AG09309 (cell line): ENCODE measurements at places on chromosomes 4 and X.

DNA sequence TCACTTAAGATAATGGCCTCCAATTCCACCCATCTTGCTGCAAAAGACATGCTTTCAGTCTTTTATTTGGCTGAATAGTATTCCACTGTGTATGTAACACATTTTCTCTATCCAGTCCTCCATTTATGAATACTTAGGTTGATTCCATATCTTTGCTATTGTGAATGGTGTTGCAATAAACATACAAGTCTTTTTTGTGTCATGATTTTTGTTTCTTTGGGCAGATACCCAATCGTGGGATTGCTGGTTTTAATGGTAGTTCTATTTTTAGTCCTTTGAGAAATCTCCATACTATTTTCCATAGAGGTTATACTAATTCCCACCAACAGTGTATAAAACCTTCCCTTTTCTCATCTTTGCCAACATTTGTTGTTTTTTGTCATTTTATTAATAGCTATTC, 180.9 kb downstream of the SMIM20 start:
- no peak for DNase-seq

- DNase-seq = no peak
Measured at GRCh38 chrX:71396576-71396975, 30.4 kb downstream of the TAF1 start.

DNA sequence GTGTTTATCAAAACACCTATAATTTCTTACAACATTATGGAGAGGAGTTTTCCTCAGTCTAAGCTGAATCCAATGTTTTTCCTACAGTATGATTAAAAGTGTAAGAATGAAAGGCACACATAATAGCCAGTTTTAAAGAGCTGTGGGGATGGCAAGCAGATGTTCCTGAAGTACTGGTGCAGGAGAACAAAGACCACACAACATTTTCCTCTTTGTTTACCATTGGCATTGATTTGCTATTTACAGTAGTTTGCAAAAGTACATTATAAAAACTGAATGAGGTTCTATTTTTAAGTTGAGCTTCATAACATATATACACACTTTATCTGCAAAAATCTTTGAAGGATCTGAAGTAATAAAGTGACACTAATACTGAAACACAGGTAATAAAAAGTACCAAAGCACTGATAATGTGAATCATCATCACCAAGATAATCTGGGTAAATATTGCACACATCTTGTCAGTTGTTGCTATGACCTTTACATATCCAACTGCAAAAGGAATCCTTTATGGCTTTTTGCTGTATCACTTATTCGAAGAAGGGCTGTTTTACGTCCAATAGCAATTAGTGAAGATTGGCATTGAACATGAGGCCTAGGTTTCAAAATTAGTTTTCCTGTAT, 22.5 kb downstream of the TCEAL1 start:
- no peak for DNase-seq

DNA sequence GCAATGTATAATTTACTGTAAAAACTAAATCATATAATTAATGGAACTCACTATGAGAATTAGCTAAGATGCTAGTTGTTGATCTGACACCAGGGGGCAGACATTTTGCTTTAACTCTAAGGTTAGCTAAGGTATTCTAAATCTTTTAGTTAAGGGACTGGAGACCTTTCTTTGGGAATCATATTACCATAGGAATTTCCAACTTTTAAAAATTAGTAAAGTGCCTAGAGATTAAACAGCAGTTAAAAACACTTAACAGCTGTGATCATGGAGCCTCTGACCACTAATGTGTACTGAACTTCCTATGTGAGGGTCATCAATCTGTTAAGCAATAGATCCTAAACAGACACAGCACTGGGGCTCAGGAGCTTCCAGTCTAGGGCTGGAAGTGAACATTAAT, 226.6 kb downstream of the NSUN7 start:
- DNase-seq = no peak

DNA sequence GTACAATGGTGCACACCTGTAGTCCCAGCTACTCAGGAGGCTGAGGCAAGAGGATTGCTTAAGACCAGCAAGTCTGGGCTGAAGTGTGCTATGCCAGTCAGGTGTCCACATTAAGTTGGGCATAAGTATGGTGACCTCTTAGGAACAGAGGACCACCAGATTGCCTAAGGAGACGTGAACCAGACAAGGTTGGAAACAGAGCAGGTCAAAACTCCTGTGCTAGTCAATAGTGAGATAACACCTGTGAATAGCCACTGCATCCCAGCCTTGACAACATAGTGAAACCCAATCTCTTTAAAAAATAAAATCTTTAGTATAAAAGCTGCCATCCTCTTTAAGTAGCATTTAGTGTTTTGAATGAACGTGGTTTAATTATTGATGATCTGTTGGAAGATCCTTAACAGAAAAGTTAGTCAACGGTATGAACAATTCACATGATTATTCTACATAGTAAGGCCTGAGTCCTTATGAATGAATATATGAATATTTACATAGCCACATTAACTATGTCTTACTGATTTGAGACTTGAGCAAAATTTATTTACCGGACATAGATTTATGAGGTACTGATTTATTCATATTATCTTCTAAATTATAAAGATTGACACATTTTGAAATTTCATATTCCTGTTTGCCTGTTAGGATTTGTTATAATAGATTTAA, 63.2 kb downstream of the UBE2K start:
- DNase-seq = no peak

GRCh38 chrX:15881381-15881897, 26.8 kb upstream of the AP1S2 start:
- no peak for DNase-seq

- peak; percentile 79 for DNase-seq
Measured at GRCh38 chr4:41346306-41347061, 89.8 kb downstream of the UCHL1 start.

DNA sequence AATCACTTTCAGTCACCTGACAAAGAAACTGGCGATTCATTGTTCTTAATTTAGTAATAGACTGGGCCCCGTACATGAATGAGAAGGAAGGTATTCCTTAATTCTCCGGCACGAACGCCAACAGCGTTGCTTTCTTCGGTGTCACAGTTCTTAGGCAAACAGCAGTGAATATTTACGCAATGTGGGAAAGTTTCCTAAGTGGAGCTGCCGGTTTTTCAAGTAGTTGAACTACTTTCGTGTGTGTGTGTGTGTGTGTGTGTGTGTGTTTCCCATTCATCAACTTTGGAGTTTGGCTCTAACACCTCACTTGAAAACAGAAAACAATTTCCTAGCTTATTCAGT, 651 bp downstream of the NXT2 start:
- DNase-seq = peak; percentile 24

DNA sequence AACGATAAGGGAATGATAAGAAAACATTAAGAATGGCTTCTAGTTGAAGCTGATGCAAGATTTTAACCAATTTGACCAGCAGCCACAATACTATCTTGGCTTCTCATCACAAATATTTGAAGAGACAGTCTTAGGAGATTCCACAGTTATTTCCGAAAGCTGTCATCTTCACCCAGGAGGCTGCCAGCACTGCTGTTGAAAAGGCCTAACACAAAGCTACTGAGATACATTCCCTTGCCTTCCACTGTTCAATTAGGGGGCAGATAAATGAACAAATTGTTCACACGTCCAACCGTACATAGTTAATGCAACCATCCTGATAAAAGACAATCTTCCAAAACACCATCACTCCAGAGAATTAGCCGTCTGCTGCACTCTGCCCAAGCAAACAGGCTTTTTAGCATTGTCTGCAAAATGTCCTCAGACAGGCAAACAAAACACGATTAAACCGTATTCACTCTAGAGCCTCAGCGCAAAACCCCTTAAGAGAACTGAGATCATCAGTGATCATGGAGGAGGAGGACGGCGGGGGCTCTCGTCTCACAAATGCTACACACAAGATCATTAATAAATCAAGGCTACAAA, 189.8 kb upstream of the PSAPL1 start:
- DNase-seq = no peak

GRCh38 chr4:101806914-101807313, 16.4 kb downstream of the BANK1 start:
- no peak for DNase-seq

DNA sequence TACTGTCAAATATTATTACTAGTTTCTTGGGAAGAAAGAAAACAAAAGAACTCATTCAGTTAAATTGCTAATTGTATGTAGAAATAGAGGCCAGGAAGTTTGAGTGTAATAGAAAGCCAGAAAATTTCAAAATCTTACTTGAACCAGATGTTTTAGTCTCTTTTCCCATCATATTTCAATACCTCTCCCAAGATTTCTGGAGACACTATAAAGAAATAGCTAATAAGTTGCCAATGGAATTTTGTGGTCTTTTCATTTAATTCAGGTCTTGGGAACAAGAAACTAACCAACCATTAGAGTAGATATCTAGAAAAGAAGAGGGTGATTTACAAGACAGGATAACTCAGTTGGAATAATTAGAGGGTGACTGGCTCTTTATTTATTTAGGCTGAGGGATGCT, 112.2 kb downstream of the AGTR2 start:
- no peak for DNase-seq
